ENCODE measurements at places on chromosomes 7 and 10. TPM values are rescaled to one million over a fixed set of nuclear protein-coding genes. Genes with fewer than 3 reads are reported as not detected.

The KIAA1217 gene
- 123 TPM for total RNA-seq

GRCh38 chr10:63574011-63574410, 52.8 kb downstream of the REEP3 start:
- DNase-seq = no peak

DNA sequence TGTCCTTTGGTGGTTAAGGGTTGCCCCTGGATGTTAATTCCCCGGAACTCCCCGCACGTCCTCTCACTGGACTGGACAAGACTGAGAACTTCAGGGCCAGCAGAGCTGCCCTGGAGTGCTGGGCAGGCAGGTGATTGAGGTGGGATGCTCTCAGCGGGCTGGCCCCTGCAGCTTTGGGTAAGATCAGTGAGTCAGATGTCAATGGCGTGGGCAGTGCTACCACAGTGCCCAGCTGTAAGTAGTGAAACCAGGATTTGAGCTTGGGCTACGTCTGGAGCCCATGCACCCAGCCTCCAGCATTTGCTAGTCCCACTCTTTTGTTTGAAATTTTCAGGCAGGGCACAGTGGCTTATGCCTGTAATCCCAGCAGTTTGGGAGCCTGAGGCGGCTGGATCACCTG, 6.7 kb upstream of the SEPHS1 start:
- DNase-seq = no peak

GRCh38 chr7:5827755-5828154, 46.3 kb upstream of the RNF216 start:
- DNase-seq = no peak

DNA sequence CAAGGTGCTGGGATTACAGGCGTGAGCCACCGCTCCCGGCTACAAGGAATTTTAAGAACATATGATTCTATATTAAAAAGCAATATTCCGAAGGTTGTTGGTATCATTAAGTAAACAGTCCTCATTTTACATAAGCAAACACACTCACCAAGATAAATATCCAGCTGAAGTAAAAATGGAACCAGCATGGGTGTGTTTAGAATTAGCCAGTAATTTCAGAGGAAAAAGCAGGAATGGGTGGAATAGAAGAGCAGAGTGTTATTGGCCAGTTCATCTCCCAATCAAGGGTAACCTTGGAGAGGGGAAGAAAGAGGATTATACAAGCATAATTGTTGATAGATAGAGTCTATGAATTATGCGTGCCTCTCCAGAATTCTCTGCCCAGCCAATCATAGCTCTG, 31.7 kb upstream of the MAT1A start:
- DNase-seq = no peak

DNA sequence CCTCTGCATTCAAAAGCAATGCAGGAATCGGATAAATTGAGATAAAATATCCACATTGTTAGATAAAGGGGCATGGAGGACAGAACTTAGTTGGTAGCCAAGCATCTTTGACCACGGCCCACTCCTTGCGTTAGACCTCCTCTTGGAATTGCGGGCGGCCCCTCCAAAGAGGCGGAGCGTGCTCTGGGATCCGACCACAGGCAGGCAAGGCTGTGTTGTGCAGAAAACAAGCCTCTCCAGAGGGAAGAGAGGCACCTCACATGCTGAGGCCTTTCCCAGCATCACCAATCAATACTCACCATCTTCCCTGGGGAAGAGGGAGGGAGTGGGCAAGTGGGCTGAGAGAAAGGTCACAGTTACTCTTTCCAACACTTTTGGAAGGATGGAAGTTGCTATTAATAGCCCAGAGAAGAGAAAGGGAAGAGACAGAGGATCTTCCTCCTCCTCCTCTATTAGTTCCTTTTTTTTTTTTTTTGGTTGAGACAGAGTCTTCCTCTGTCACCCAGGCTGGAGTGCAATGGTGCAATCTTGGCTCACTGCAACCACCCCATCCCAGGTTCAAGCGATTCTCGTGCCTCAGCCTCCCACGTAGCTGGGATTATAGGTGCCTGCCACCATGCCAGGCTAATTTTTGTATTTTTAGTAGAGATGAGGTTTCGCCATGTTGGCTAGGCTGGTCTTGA, 49.7 kb upstream of the NRF1 start:
- no peak for DNase-seq

- no peak for DNase-seq
Observed at GRCh38 chr7:68994841-68995240, 603.4 kb upstream of the AUTS2 start.
